Parietal lobe (tissue), 2 donors: ENCODE measurements at places on chromosomes 5 and 9. TPM values are rescaled to one million over a fixed set of nuclear protein-coding genes. Genes with fewer than 3 reads are reported as not detected.

Gene IFNA8
- total RNA-seq = not detected

Gene CREB3
- 30.0 TPM for total RNA-seq

Gene GALT
- 70.7 TPM for total RNA-seq

Gene ITK
- not detected for total RNA-seq

Gene TRPM6
- 2.5 TPM for total RNA-seq

Gene ANXA1
- total RNA-seq = 12.2 TPM

Gene FBXO4
- total RNA-seq = 16.0 TPM

Gene ADAMTS19
- total RNA-seq = 1.9 TPM

Gene ZNF474
- 0.94 TPM for total RNA-seq

Gene COL27A1
- 2.5 TPM for total RNA-seq

Gene NRARP
- total RNA-seq = 5.0 TPM

Gene KIF24
- total RNA-seq = 4.1 TPM

Gene TYRP1
- 0.31 TPM for total RNA-seq

Gene SAXO1
- total RNA-seq = under 0.01 TPM

Gene SLC6A19
- not detected for total RNA-seq

Gene SPINK6
- total RNA-seq = not detected

Gene SEPTIN8
- total RNA-seq = 45.1 TPM

Gene GALNT12
- 1.9 TPM for total RNA-seq
